ENCODE measurements at places on chromosomes 3 and 15. TPM values are rescaled to one million over a fixed set of nuclear protein-coding genes. Genes with fewer than 3 reads are reported as not detected.

Gene RHCG
- not detected for total RNA-seq

Gene CSNK1G1
- total RNA-seq: 8.8 TPM

Gene PCYT1A
- total RNA-seq: 55.0 TPM

Gene AGBL1
- total RNA-seq: not detected

Gene CCDC54
- not detected for total RNA-seq

Gene ANKUB1
- not detected for total RNA-seq
